OCI-M1 (cell line): ENCODE measurements at places on chromosomes 5 and 9.

DNA sequence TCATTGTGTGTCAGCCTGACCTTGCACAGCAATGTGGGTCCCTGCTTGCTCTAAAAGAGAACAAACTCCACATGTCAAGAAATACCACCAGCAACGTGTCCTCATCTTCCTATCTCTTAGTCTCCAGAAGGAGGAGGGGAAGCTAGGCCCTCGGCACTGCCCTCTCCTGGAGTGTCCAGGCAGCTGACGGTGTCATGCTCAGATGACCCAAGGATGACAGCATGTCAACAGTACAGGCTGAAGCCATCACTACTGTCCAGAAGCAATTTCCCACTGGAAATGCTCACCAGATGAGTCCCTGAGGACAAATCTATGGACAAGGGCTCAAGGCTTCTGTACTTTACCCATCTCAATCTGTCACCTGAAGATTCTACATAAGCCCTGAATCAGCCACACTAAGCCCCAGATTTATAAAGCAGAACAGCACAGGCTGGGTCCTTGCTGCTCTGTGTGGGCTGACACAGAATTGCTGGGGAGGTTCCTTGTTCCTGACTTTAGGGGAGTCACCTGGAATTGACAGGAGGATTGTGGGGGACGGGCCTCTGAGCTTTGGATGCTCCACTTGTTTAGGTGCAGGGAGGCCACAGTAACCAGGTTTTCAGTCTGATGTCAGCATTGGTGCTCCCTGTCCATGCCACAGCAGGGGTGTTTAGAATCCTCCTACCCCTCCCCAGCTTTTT lies 210.2 kb downstream of the DAB2IP start:
- peak; percentile 68 for DNase-seq

DNA sequence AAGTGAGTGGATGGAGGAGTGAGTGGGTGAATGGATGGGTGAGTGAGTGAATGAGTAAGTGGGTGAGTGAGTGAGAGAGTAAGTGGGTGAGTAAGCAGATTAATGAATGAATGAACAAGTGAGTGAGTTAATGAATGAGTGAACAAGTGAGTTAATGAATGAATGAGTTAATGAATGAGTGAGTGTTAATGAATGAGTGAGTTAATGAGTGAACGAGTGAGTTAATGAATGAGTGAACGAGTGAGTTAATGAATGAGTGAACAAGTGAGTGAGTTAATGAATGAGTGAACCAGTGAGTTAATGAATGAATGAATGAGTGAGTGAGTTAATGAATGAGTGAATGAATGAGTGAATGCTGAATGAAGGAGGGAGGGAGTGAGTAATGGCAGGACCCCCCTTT lies 26.4 kb downstream of the NKD2 start:
- DNase-seq, result no peak

DNA sequence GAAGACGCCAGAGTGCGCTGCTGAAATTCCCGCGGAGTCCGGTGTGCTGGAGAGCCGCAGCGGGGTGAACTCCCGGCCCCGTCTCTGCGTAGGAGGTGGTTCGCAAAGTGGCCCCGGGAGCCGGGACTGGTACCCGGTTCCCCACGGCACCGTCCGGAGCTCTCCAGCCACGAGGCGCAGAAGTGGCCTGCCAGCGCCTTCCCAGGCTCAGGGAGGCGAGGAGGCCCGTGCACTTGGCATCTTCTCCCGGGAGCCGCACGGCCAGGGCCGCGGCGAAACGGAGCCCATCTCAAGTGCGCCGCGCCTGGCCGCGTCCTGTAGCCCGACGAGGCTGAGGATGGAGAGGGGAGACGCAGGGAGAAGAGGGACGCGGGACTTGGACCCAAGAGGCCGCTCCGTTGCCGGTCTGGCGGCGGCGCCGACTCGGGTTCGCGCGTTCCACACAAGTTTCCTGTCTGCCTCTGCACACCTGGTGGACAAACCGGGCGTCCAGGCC lies 1.1 kb upstream of the IRX1 start:
- peak; percentile 53 for DNase-seq

DNA sequence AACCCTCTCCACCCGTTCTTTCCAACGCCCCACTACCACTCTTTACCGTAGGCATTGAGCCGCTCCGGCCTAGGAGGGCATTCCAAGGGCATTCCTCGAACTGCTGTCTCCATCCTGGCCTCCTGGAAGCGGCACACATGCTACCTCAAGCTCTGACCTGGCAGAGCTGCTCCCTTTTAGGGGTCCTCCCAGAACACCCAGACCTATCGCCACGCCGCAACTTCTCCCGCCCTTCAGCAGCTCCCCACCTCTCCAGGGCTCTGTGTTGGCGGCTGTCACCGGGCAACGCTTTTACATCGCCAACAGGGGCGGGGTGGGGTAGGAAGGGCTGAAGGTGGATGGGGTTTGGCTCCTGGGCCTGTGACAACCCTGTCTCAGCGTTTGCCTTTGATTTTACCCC lies 4.6 kb upstream of the MYORG start:
- DNase-seq, result no peak

DNA sequence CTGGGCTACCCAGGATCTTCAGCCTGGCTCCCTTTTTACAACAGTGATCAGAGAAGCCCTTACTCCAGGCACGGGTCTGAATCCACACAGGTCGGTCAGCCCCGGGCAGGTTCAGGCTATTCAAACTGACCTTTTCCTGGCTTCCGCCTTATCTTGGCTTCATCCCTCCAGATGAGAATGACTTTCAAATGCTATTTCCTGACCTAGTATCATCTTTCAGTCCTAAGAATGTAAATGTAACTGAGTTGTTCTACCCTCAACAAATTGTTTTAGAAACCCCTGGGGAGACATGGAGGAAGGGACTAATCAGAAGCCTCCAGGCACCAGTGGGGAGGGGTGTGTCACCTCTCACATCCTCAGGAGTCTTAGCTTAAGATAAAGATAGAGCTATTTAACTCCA lies 213.2 kb downstream of the EPB41L4A start:
- DNase-seq, result peak; percentile 14

DNA sequence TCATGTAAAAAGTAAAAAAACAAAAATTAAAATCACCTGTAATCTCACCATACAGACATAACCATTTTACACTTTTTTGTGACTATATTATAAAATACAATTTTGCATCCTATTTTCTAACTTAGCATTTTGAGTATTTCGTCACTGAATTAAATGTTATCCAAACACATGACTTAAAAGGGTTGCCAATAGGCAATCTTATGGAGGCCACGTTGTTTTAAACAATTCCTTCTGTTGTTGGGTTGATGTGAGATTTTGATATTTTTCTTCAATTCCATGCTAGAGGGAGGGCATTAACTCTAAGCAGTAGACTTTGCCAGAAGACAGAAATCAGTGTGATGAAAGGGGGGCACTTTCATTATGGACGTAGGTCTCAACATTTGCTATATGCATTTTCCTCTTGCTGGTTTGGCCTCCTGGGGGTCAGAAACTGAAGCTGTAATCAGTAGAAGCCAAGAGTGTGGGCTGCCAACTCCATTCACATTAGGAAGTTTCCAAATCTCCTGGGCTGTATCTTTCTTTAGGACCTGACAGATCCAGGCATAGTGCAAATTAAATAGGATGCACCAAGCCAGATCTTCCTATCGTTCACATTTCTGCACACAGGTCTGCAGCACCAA lies 614.2 kb upstream of the CLINT1 start:
- no peak for DNase-seq

DNA sequence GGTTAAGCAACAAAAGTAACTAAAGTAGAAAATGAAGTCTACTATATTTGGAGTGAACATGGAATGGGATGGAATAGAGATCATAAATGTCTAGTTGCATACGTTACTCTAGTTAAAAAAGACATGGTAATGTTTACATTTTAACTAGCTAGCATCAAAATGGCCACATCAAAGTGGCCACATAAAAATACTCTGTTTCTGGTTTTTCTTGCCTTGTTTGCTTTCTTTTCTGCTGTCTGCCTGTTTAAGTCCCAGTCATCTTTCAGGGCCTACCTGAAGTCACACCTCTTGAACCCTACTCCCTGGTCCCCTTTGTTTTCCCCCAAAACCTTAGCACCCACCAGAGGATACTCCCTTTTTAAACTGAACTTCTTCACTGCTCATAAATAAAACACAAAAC lies 6.4 kb upstream of the KIF2A start:
- DNase-seq, result no peak

GRCh38 chr5:142403583-142403982 lies 78.8 kb upstream of the SPRY4 start:
- no peak for DNase-seq

GRCh38 chr9:123561046-123561445 lies 205.0 kb downstream of the CRB2 start:
- DNase-seq, result no peak

DNA sequence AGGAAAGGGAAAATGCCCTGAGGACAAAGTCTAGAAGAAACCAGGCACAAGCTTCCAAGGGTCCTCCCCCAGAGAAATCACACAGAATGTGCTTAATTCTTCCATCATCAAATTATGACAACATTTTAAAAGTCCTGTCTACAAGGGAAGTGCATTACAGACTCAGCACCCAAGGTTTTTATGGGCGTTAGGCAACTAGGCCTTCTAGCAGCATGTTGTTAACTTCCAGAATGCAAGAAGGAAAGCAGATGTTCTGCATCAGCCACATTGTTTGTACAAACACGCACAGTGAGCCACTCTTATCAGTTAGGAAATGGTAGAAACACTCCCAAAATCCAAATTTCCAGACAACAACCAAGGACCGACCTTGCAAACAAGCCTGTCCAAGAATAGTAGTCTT lies 26.5 kb downstream of the SMC5 start:
- DNase-seq, result no peak

- DNase-seq, result no peak
These were observed 268.2 kb downstream of the HSPA4 start for GRCh38 chr5:133319905-133320520.

DNA sequence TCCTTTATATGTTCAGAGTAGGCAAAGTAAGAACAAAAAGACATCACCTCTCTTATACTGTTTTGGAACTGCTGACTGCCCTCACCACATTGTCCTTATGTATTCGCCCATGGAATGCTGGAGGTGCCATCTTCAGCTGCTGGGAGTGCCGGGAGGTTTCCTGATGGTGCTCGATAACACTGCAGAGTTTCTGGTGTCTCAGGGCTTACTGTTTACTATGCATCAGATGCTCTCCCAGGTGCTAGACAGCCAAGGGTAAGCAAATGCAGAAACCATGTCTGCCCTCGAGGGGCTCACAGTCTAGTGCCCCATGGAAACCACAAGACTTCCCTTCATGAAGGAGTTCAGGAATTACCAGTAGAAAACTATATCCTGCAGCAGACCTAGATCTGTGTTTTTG lies 70.1 kb upstream of the SMIM23 start:
- DNase-seq, result no peak

DNA sequence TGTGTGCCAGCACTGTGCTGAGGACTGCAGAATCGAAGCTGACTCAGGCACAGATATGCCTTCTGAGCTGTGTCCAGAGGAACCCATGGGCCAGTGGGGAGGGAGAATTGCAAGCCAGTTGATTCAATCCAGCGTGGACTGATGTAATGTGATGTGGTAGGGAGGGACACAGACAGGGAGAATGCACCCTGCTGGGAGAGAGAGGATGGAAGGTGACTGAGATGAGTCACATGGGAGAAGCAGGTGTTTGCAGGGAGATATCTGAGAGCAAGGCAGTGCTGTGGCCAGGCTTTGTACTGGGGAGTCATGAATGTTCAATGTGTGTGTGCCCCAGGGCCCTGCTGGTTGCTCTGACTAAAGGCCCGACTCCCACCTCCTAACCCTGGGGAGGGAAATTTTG lies 75.7 kb downstream of the IRX1 start:
- no peak for DNase-seq

GRCh38 chr9:93898502-93899426 lies 56.4 kb downstream of the BARX1 start:
- no peak for DNase-seq

GRCh38 chr9:91412941-91413340 lies 10.7 kb downstream of the NFIL3 start:
- DNase-seq, result no peak
